ENCODE measurements at places on chromosomes 2 and 18.

DNA sequence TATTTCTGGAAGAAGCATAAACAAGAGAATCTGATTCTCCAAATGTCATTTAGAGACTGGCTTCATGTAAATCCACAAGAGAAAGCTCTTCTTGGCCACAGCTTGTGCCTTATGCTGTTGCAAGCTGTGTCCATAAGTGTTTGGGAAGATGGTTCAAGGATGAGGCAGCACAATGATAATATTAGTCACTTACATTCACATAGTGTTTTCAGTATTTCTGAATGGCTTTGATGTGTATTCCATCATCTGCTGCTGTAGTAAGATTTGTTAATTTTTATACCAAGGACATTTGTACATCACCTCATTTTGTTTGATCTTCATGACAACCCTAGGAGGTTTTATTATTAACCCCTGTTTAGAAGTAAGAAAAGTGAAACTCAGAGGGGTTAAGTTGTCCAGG is 29.9 kb downstream of the CREG2 start:
- DNase-seq: no peak

DNA sequence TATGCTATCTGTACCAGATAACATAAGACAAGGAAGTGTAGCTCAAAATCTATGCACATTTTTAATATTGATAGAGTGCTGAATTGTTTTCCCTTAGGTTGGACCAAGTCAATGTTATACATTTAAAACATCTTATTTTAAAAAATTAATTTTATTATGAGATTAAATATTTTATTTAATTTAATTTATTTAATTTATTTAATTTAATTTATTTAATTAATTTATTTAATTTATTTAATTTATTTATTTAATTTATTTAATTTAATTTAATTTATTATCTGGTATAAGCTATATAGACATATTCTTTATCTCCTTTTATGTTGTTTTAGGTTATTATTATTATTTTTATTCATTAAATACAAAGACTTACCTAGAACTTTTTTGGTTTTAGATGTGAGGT is 551.7 kb upstream of the LRRTM1 start:
- DNase-seq: no peak

GRCh38 chr18:77114415-77115191 is 18.0 kb downstream of the MBP start:
- DNase-seq: no peak

GRCh38 chr18:76435316-76435989 is 59.6 kb downstream of the ZNF516 start:
- DNase-seq: no peak

DNA sequence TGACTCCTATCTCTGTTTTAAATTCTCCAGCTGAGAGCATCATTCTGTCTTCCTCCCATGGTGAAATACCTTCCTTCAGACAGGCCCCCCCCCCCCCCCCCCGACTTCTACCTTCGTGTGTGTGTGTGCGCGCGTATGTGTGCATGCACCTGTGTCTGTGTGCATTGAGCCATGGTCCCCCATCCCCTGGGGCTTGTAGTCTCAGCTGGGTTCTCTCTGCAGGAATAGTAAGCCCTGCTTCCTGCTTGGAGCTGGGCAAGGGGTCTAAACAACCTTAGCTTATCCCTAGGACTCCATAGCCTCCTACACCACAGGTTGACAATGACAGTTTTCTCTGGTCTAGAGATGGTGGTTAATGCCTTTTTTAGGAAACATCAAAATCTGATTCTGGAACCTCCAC is 427.5 kb upstream of the KLHL29 start:
- DNase-seq: no peak
